T-helper 17 cell (primary cell): ENCODE measurements at places on chromosomes 3 and 15. TPM values are rescaled to one million over a fixed set of nuclear protein-coding genes. Genes with fewer than 3 reads are reported as not detected.

Gene GRM7
- total RNA-seq: not detected

Gene GOLGA8B
- 475 TPM for total RNA-seq

Gene PP2D1
- not detected for total RNA-seq

Gene ANKRD63
- total RNA-seq: 0.42 TPM

Gene ADAMTSL3
- total RNA-seq: not detected

Gene PTH1R
- total RNA-seq: not detected

Gene MED12L
- total RNA-seq: 6.2 TPM

Gene OR5K2
- not detected for total RNA-seq

Gene LRRIQ4
- total RNA-seq: not detected

Gene FEM1B
- total RNA-seq: 73.0 TPM

Gene ZNF621
- 17.1 TPM for total RNA-seq

Gene PLS1
- 1.0 TPM for total RNA-seq

Gene SETD2
- 86.9 TPM for total RNA-seq

Gene MTHFS
- total RNA-seq: 14.3 TPM

Gene GUCA1C
- not detected for total RNA-seq

Gene VPS33B
- total RNA-seq: 23.6 TPM

Gene CFAP91
- 0.63 TPM for total RNA-seq

Gene ERICH6
- total RNA-seq: 1.6 TPM

Gene ALPK3
- 0.15 TPM for total RNA-seq

Gene ALS2CL
- total RNA-seq: 21.1 TPM

Gene NME9
- 0.85 TPM for total RNA-seq

Gene NLGN1
- not detected for total RNA-seq

Gene KY
- total RNA-seq: not detected

Gene POMGNT2
- total RNA-seq: 5.9 TPM

Gene CGNL1
- total RNA-seq: not detected

Gene PLA2G4E
- not detected for total RNA-seq

Gene CTXN2
- not detected for total RNA-seq

Gene PTX3
- 1.2 TPM for total RNA-seq

Gene CHAC1
- total RNA-seq: 0.35 TPM

Gene LEKR1
- total RNA-seq: 2.8 TPM

Gene GOLGA8O
- total RNA-seq: 0.47 TPM

Gene GOLGA6B
- 0.18 TPM for total RNA-seq

Gene MUSTN1
- total RNA-seq: 16.0 TPM

Gene CMTM8
- total RNA-seq: 16.4 TPM

Gene ARHGAP31
- 11.8 TPM for total RNA-seq

Gene PARP15
- total RNA-seq: 69.3 TPM

Gene CASR
- 1.3 TPM for total RNA-seq
